ENCODE measurements at places on chromosomes 3 and 15.

DNA sequence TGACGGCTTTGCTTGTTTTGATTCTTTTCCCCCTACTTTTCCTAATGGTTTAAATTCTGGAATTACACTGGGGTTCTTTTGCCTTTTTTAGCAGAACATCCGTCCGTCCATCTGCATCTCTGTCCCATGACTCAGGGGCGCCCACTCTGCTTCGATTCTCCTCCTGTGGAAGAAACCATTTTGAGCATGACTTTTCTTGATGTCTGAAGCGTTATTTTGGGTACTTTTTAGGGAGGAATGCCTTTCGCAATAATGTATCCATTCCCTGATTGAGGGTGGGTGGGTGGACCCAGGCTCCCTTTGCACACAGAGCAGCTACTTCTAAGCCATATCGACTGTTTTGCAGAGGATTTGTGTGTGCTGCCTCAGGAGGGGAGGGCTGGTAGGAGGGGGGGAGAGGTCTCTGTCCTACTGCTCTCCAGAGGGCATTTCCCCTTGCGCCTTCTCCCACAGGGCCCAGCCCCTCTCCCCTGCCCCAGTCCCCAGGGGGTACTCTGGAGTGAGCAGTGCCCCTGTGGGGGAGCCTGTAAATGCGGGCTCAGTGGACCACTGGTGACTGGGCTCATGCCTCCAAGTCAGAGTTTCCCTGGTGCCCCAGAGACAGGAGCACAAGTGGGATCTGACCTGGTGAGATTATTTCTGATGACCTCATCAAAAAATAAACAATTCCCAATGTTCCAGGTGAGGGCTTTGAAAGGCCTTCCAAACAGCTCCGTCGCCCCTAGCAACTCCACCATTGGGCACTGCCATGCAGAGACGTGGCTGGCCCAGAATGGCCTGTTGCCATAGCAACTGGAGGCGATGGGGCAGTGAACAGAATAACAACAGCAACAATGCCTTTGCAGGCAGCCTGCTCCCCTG lies 19.5 kb upstream of the BSN start:
- ATAC-seq: peak; percentile 34

GRCh38 chr15:100863075-100863795 lies 16.4 kb upstream of the ALDH1A3 start:
- ATAC-seq: no peak

DNA sequence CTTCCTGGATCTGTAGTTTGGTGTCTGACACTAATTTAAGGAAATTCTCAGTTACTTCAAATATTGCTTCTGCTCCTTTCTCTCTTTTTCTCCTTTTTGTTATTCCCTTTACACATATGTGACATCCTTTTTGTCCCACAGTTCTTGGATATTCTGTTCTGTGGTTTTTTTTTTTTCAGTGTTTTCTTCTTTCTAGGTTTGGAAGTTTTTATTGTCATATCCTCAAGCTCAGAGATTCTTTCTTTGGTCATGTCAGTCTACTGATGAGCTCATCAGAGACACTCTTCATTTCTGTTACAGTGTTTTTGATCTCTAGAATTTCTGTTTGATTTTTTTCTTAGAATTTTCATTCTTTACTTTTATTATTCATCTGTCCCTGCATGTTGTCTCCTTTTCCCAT lies 140.5 kb downstream of the SPATA16 start:
- ATAC-seq: no peak

- no peak for ATAC-seq
Observed at GRCh38 chr15:46703871-46704637, 1013.3 kb upstream of the SEMA6D start.

DNA sequence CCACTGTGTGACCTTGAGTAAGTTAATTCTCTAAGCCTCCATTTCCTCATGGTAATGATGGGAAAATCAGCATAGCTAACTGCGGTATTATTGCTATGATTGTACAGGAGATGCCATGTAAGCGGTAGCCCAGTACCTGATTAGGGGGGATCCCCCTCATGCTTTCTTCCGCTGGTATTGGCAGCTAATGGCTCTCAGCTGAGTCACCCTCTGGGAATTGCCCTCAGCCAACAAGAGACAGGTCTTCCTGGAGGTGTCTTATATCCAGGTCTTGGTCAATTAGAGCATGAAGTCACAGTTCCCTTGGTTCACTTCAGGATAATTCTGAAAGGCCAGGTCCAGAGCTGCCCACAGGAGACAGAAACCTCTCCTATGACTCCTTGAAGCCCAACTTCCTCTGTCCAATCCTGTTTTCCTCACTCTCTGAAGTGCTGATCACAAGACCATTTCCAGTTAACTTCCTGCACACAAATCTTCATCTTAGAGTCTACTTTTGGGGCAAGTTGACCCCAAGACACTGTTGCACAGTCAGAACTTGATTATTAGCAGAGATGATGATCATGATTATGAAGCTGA lies 724.7 kb upstream of the ZNF385D start:
- no peak for ATAC-seq

DNA sequence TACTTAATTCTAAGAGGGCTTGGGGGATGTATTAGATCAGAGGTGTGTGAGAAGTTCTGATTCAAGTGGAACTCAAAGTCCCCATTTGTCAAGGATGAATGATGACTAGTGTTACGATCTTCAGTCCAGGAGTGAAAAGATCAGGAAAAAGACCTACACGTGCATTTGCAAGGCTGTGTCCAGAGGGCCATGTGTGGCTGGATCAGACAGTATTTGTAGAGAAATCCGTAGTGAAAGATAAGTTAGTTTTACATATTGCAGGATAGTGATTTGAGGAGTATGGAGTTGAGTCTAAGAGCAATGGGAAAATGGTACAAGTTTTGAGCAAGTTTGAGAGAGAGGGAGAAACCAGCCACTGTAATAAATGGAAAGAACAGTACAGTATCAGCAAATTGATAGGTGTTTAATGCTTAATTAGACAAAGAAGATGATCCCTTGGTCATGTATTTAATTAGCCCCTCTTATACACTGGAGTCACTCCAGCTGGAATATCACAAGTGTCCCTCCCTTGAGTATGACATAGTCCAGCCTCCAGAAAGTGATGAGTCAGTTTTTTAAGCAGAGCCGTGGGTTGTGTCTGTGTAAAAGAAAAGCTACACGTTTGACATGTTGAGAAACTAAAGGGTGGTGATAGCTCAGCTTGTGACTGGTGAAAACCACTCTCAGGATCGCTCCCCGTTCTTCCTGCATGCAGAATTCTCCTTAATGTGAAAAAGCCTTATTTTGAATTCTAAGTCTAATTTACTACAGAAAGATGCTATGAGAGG lies 348.8 kb downstream of the ROBO1 start:
- no peak for ATAC-seq

DNA sequence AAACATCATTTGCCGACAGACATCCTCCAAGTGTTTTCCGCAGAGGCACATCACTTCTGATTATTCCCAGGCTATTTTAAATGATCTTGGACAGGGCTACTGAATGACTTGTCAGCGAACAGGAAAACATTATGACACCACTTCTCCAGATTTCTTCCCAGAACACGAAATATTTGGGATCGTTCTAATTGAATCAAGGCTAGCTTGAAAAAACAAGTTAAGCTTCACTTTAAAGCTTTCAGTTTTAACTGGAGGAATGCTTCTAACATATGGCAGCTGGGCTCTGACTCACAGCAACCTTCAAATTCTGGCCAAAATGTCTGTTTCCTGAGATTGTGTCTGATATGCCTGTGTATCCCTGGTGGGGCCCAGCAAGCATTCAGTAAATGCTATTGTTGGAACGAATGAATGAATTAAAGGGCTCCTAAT lies 127.0 kb upstream of the ICE2 start:
- no peak for ATAC-seq

- no peak for ATAC-seq
Observed at GRCh38 chr15:29596266-29596665, 226.0 kb downstream of the TJP1 start.

GRCh38 chr3:101784855-101785613 lies 6.0 kb downstream of the NXPE3 start:
- no peak for ATAC-seq

DNA sequence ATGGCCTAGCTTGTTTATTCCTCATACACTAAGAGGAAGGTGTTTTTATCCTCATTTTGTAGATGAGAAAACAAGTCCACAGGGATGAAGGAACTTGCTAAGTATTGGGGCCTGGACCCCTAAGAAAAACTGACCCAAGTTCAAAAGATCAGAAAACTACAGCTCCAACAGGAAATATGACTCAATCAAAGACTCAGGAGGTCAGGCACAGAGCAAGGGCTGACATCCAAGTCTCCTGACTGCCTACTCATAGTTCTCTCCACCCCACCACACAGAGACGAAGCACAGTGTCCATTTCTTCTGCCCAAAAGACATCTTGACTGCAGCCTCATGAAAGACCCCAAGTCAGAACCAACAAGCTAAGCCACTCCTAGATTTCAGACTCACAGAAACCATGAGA lies 26.9 kb upstream of the TPM1 start:
- ATAC-seq: no peak

- no peak for ATAC-seq
Observed at GRCh38 chr15:33031324-33031821, 163.1 kb downstream of the FMN1 start.

DNA sequence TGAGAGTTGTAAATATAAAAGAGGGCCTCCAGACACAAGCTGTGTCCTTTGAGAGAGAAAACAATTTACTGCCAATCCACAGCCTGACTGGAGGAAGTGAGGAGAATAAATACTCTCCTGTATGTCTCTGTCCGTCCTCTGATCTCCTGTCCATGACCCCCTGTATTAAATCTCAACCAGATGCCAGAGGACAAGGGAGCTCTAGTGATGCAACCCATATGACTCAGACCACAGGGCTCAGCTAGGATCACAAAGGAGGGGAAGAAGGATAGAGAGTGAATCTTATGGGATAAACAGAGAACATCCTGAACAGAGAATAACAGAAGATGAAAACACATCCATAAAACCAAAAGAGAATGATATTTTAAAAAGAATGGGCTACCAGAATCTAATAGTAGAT lies 482.6 kb downstream of the PLOD2 start:
- peak; percentile 46 for ATAC-seq

DNA sequence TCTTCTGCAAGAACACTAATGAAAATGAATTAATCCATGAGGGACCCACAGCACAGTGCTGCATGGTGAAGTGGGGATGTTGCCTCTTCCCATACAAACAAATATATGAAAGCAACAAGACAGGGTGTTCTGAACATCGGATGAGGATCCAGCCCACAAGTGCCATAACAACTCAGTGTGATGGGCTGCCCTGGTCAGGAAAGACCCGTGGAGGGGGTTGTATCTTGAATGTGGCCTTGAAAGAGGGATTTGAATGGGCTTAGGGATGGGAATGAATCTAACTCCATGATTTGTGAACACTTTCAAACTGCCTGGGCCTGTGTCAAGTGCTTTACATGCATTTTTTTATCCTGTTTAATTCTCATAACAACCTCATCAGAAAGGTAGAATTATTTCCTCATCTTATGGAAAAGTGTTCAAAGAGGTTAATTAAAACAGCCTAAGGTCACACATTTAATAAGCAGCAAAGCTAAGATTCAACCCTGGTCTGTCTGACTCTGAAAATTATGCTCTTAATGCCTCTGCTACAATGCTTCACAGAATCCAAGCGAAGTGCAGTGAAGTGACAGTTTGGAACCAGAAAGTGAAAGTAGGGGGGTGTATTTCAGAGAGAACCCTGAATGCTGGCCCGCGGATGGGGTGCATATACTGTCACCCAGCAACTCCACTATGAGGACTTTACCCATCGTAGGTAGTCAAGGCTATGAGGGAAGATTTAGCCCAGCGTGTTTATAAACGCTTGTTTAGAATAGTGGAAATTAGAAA lies 65.6 kb upstream of the HEG1 start:
- peak; percentile 32 for ATAC-seq

GRCh38 chr3:123451186-123451585 lies 2.3 kb upstream of the ADCY5 start:
- ATAC-seq: no peak

GRCh38 chr3:34174740-34175139 lies 376.3 kb downstream of the PDCD6IP start:
- ATAC-seq: no peak

DNA sequence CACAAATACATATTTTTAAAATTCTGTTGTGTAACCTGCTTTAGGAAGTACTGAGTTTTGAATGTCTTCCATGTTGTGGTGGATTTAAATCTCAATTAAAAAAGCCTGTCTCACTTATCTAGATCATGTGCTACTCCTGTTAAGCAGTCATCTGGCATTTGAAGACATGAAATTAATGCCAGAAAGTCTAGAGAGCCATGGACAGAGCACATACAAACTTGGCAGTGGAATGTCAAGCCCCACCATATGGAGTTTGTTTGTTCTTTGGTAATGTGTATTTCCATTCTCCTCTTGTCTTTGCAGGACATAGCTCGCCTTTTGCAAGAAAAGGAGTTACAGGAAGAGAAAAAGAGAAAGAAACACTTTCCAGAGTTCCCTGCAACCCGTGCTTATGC lies 39.3 kb upstream of the UTS2B start:
- ATAC-seq: peak; percentile 62

DNA sequence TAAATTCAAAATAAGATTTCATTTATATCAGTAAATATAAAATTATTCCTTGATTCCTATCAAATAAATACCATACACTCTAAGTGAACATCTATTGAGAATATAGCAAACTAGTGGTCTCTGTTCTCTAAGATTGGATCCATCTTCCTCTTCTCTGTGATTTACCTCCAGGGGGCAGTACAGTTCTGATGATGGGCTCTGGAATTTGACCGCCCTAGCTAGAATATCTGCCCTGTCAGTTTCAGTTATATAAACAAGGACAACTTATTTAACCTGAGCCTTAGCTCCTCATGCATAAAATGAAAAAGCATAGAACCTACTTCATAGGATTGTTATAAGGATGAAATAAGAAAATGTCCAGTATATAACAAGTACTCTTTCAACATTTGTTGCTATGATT lies 171.1 kb upstream of the CCDC54 start:
- ATAC-seq: peak; percentile 34

DNA sequence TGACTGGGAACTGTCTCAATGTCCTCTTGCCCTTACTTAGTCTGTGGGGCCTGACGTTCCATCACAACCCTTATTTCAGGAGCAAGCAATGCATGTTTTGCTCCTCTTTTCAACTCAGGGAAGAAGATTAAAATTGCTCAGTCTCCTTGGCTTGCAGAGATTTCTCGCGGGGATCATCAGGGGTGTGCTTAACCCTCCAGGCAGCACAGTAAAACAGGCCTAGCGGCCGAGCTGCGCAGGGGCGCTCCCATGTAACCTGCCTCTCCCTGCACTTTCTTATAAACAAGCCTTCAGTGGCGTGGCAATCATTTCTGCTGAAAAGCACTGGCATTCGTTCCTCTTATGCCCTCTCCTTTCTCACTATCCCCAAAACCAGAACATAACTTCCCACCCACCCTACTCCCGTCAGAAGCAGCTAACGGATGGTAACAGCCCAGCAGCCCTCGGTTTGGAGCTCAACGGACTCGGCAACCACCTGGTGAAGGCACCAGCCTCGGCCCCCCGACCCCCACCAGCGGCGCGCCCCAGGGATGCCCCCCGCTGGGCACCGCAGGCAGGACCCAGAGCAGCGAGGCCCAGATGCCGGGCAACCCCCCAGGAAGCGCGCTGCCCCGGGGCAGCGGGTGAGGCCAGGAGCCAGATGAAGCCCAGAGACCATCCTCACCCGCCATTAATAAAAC lies 1.1 kb downstream of the MCF2L2 start:
- ATAC-seq: no peak

DNA sequence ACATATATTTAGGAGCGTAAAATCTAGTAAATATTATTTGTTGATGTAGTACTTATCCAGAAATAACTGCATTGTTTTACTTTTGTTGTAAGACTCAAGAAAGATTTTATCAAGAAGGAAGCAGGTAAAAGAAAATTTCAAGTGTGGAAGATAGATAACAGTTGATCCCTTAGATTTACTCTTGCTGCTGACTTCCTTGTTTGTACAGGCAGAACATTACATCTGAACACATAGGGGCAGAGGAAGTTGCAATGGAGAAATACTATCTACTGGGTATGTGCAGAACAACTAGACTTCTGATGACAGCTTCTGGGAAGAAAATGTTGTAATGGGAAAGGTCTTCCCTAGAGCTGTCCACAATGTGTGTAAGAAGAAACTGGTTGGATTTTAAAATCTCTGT lies 350.6 kb downstream of the NLGN1 start:
- ATAC-seq: no peak
